HS-5 (cell line): ENCODE measurements at places on chromosomes 4 and X.

GRCh38 chr4:89939994-89940393 is 45.3 kb downstream of the MMRN1 start:
- no peak for DNase-seq

DNA sequence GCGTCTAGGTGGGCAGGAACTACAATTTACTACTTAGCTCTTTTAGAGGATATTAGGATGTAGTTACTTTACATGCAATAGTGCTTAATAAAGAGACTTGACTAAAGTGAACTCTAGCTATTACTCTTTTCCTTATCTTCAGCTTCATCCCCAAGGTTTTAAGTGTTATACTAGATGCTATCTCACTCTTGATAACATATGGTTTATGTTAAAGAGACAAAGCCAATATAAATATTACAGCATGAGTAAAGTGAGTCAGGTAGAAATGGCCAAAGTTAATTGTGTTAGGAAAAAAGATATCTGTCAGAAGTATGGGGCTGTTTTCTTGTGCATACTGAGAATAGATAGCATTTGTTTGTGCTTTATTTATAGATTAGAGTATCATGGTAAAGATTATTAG is 80.5 kb downstream of the STAG2 start:
- no peak for DNase-seq

DNA sequence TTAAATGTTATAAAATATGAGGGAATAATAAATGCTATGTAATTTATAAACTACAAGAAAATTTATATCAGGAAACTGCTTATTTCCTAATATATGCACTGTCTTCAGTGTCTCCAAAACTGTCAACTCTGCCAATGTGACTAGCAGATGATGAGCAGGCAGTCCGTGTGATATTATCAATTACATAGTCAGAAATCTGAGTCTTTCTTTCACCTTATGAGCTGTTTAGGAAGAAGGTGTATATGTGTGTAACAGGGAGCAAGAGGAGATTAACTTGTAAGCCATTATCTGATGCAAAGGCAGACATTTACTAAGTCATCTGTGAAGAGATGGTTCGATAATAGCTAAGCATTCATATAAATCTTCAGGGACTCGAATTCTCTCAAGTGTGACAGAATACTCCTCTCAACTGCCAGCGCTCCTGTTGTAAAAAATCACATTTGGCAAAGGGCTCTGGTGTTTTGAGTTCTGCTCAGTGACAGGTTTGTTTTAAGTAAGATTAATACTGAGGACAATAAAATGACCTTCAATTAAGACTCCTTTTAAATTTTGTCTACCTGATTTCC is 79.7 kb downstream of the SNCA start:
- DNase-seq = no peak

DNA sequence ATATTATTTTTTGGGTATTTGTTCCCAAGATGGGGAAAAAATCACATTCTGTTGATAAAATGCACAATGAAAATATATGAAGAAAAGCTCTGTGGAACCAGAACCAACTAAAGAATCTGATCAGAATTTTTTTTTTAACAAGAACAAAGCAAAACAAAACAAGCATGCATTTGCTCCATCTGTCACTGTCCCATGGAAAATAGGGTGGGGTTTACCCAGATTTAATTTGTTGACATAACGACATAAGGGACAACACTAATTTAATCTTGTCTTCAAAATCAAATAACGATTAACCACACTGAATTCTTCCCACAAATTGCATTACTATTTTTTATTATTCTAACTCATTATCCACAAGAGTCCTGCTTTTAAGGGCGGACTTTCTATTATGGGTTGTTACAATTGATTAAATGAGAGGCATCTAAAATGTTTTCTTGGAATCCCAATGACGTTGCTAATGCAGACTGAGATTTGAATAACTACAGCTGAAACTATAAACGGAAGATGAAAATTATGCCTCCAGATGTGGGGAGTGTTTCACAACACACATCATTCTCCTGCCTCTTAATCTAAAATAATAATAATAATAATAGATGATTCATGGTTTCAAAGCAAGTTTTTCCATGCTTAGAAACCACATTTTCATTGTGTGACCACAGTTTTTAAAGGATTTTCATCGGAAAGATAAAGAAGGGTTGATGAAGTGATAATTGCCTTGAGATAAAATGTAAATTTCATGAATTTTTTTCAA is 307.0 kb upstream of the CPEB2 start:
- DNase-seq = no peak

GRCh38 chr4:55018521-55018920 is 106.9 kb downstream of the KDR start:
- peak; percentile 22 for DNase-seq

DNA sequence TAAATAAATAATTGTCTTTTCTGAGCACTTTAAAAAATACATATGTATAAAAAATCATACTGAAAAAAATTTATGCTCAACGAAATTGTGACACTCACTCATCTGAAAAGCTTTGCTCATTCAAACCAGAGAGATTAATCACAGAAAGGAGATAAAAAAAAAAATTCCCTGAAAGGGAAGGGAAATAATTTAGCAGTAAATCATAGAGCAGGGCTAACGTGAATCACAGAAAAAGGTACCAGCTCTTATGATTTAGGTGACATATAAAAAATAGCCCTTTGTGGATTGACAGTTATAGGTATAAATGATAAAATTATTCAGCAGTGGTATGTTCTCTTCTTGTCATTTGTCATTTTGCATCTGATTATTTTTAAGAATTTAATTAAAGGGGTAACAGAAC is 552.7 kb upstream of the TENM3 start:
- no peak for DNase-seq

DNA sequence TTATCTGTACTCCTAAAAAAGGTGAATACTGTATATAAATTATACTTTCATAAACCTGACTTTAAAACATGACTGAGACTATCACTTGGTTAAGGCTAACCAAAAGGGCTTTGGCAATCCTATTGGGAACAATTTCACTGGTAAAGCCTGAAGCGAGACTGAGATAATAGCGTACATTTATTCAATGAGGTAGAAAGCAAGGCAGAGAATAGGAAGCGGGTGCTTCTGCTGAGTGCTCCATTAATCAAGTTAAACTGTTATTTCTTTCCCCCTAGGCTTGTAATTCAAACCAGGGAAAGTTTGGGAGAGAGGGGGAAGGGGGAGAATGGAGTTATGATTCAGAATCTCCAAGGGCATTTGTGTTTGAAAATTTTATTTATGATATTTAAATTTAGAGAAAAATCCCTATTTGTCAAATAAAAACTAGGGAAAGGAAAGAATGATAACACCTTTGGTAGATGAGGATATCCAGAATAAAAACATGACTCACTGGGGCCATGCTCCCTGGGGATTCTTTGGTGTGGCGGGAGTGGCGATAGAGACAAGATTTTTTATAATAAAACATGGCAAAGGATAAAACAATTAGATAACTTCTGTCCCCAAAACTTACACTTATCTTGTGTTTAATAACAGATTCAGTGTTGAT is 34.6 kb upstream of the SORBS2 start:
- no peak for DNase-seq

DNA sequence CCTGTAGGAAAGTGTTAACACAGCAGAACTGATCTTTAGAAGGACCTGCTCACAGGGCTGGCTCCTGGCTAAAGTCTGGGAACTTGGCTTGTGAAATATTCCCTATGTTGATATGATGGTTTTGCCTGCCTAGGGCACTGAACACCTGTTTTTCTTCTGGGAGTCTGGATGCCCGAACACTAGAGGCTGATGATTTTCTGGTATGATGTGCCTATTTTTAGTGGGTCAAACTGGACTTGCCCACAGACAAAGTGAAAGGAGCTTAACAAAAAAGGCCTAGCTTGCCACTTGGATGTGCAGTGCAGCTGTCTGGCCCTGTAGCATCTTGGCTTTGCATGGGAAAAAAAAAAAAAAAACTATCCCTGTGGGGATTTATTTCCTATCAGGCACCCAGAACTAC is 39.1 kb downstream of the ZNF674 start:
- no peak for DNase-seq

DNA sequence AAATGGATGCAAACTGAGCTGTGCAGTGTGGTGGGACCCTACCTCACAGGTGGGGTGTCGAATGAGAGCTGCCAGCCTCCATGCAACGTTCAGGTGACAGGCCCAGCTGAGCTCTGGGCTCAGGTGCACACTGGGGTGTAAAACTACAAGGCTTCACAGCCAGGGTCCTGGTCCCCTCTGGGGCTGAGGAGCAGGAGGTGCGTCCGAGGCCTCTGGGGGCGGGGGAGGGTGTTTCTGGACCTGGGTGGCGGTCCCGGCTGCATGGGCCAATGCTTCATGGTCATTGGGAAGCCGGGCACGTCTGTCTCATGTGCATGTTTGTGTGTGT is 26.5 kb upstream of the SORCS2 start:
- no peak for DNase-seq

DNA sequence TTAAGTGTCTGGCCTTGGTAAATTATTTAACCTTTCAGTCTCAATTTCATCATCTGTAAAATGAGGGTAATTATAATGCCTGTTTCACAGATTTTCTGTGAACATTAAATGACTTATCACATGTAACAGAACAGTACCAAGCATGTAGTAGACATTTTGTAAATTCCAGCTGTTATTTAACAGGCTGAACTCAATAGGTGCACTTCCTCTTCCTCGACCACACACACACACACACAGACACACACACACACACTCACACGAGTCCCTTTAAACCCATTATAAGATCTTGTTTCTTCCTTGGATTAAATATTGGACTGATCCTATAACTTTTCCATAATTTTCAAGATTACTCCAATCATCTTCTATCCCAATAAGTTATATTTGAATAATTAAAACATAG is 53.4 kb upstream of the COL25A1 start:
- DNase-seq = no peak

DNA sequence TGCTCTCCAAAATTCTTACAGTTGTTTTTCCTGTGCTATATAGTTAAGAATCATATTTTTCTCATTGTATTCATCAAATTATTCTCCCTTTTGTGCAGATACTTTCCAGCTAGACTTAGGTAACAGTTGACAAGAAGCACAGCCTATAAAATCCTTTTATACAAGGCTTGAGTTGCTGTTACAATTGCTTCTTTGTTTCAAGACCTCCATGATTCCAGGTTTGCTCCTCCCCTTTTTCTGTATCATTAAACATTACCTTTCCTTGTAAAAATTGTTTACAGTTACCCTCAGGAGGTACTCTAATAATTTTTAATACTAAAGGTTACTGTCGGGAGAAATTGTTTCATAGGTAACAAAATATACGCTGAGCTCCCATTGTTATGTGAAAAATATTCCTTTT is 192.3 kb upstream of the GRID2 start:
- DNase-seq = no peak

- no peak for DNase-seq
Observed at GRCh38 chrX:64190136-64190740, 15.3 kb downstream of the AMER1 start.

DNA sequence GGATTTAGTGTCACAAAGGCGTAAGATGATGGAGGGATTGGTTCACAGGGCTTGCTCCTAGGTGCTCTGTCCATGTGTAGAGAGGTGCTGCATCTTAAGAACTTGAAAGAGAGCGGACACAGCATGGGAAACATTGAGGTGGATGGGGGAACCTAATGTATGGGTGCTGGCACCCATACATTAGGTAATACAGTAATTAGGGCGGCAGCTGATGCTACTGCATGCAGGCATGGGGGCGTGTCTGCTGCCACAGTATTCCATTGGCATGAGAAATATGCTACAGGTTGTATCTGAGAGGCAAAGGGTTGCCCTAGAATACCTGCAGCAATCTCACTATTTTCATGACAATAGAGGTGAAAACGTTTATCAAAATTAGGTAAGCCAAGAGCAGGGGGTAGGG is 45.8 kb upstream of the UXT start:
- no peak for DNase-seq

GRCh38 chr4:71189471-71189870 is 149.3 kb upstream of the SLC4A4 start:
- no peak for DNase-seq

- no peak for DNase-seq
Observed at GRCh38 chr4:70681704-70682103, 6.6 kb upstream of the UTP3 start.

GRCh38 chr4:181807771-181808170 is 435.4 kb upstream of the TENM3 start:
- no peak for DNase-seq

GRCh38 chr4:20043991-20044390 is 207.7 kb upstream of the SLIT2 start:
- no peak for DNase-seq

- DNase-seq = no peak
Observed at GRCh38 chr4:52032005-52032404, 6.1 kb downstream of the SGCB start.

DNA sequence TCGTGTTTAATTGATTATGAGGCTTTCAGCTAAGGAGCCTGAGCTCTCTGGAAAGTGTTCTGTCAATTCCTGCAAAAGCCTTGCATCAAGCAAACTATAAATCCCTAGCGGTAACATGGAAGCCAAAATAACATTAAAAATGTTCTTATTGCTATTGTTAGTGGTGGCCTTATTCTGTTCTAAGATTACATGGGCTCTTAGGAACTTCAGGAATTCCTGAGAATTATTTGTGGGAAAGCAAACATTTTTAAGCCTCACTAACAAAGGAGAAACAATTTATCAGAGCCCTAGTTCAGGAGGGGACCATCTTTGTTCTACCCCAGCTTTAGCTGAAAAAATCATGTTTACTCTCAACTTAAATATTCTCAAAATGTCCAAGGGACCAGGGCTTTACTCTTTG is 119.6 kb downstream of the PAPSS1 start:
- no peak for DNase-seq

DNA sequence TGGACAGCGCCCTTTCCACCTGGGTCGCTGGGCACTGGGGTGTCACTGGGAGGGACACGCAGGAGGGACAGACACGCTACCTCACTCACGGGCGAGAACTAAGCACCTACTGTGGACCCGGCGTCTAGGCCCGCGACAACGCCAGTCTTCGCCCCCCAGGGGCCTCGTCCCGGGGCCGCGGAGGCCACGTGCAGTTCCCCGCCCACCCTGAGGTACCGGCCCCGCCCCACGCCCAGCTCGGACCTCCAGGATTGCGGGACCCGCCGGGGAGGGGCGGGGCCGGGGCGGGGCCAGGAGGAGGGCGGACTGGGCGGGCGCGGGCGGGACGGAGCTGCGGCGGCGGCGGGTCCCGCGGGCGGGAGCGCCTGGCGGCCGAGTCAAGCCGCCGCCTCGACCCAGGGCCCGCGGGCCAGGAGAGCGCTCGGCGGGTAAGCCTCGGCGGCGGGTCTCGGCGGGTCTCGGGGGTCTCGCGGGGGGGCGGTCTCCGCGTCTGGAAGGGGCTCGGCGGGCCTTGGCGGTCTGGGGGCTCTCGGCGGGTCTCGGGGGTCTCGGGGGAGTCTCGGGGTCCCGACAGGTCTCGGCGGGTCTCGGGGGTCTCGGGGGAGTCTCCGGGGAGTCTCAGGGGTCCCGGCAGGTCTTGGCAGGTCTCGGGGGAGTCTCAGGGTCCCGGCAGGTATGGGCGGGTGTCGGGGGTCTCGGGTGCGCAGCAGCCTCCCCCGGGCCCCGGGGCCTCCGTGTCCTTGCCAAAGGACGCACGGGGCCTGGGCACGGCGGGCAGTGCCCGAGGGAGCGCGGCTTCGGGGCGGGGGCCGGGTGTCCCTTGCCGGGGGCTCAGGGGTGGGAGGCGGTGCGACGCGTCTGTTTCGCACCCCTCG is at the start of gene SH3BP2:
TSS of gene SH3BP2 (plus strand) at position 375 of the 875 bp plus-strand sequence. CDS start 27,533 bp downstream, outside the sequence.
- DNase-seq = peak; percentile 15

- DNase-seq = no peak
Observed at GRCh38 chr4:138410266-138410665, 168.1 kb upstream of the SLC7A11 start.

GRCh38 chr4:95825546-95825945 is 14.3 kb upstream of the PDHA2 start:
- DNase-seq = no peak

GRCh38 chrX:34901761-34902160 is 40.8 kb upstream of the FAM47B start:
- no peak for DNase-seq

GRCh38 chrX:17521871-17522693 is 147.1 kb downstream of the NHS start:
- no peak for DNase-seq
